ENCODE measurements at places on chromosomes 11 and 22. TPM values are rescaled to one million over a fixed set of nuclear protein-coding genes. Genes with fewer than 3 reads are reported as not detected.

The CD248 gene
- total RNA-seq, result not detected

The MMP27 gene
- not detected for total RNA-seq

The TUBA8 gene
- 0.50 TPM for total RNA-seq

The RAB6A gene
- 42.5 TPM for total RNA-seq

The TRIM48 gene
- total RNA-seq, result not detected

The NCAM1 gene
- total RNA-seq, result not detected

Data from A549 treated with ZK216348 at 1 μM for 4 hours (cell line).